Endothelial cell of umbilical vein (primary cell): ENCODE measurements at places on chromosomes 6 and 20.

DNA sequence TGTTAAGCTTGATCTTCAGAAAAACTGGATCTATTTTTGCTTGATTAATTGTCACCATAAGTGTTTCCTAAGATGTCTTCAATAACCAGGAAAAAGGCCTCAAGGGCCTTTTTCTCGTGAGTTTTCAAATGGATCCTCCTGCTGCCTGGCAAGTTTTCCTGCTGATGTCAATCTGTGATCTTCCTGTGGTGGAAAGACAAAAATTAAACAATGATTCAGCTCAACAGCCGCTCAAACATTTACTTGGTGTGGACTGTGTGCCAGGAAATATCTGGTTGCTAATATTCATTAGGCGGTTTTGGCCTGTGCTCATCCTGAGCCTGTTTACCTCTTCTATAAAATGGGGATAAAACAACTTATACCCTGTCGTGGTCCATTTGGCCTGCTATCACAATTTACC lies 35.4 kb upstream of the SSTR4 start:
- DNase-seq = no peak

- DNase-seq = peak; percentile 58
Observed at GRCh38 chr6:3041606-3042005, 26.7 kb upstream of the RIPK1 start.

DNA sequence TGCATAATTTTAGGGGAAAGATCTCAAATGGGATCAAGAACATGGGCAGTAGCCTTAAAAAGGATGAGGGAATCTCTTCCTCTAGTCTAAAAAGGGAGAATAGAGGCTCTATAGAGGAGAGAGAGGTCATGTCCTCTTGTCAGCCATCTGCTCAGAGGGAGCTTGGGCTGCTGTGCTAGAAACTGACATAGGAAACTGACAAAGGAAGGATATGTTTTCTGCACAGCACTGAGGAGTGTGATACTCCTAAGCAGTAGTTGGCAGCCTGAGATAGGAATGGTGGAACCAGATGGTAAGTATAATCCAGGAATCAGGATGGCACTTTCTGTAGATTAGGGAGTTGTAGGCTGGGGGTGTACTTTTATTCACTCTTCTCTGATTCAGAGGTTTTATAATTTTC lies 59.2 kb downstream of the PTPRA start:
- DNase-seq = peak; percentile 43

DNA sequence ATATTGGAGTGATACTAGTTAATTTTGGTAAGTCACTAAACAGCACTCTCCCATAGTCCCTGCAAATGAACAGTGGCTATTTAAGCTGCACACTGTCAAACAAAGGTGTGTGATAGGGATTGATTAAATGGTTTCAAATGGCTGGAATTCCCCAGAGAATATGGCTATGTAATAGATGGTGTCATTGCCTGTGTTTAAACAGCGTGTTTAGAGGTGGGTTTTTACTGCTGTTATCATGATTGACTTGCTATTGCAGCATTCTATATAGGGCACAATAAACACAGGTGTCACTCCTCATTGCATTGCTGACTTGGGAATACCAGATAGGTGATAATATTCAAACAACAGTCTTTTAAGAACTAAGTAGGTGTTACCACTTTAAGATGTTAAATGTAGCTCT lies 171.7 kb upstream of the MAN1A1 start:
- no peak for DNase-seq

DNA sequence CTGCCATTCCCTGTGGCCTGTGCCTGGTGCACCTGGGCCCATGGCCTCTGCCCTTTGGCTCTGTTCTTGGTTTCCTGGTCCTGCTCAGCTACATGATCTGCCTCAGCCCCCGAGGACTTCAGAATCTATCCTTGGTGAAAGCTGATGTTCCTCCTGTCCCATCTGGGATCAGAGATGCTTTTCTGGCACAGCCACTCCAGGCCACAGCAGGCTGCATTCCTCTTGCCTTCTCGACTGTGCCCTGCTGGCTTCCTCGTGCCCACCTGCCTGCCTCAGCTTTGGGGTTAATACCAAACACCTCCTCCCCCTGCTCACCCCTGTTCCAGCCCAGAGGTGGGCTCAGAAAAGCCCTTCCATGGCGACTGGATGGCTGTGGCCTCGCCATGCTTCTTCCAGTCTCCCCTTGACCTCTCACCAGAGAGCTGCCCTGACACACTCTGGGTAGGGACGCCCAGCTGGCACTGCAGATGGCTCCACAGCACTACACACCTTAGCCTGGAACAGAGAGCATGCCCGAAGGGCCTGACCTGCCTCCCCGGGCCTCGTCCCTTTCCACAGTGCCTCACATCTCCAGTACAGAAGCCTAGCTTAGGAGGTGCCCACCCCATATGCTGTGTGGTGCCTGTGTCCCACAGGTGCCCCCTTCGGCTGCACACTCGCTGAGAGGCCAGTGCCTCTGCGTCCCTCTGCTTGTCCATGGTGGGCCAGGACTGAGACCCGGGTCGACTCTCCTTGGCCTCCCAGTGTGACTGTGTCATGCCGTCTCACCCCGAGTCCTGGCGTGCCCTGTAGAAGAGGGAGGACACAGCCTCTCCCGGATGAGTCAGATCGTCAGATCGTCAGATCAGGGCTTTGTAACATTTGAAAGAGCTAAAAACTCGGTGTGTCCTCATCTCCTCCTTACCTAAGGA lies 148.8 kb downstream of the DTNBP1 start:
- DNase-seq = no peak
